ENCODE measurements at places on chromosomes 5 and 9.
A peak's percentile ranks its signal among the peaks of the same experiment; 100 is the strongest.

GRCh38 chr5:157187046-157187754 is 6.6 kb downstream of the ITK start:
- no peak for DNase-seq

- DNase-seq, result no peak
Observed at GRCh38 chr9:89013660-89014059, 22.4 kb downstream of the S1PR3 start.

GRCh38 chr5:34521628-34522290 is 134.4 kb upstream of the RAI14 start:
- DNase-seq, result no peak

GRCh38 chr5:1668141-1668721 is 131.4 kb downstream of the MRPL36 start:
- no peak for DNase-seq

GRCh38 chr9:126781186-126782052 is 23.4 kb upstream of the ZBTB43 start:
- peak; percentile 76 for DNase-seq

- no peak for DNase-seq
Observed at GRCh38 chr9:108634204-108634603, 221.6 kb downstream of the ACTL7B start.

GRCh38 chr5:137478043-137478442 is 21.1 kb downstream of the SPOCK1 start:
- no peak for DNase-seq

DNA sequence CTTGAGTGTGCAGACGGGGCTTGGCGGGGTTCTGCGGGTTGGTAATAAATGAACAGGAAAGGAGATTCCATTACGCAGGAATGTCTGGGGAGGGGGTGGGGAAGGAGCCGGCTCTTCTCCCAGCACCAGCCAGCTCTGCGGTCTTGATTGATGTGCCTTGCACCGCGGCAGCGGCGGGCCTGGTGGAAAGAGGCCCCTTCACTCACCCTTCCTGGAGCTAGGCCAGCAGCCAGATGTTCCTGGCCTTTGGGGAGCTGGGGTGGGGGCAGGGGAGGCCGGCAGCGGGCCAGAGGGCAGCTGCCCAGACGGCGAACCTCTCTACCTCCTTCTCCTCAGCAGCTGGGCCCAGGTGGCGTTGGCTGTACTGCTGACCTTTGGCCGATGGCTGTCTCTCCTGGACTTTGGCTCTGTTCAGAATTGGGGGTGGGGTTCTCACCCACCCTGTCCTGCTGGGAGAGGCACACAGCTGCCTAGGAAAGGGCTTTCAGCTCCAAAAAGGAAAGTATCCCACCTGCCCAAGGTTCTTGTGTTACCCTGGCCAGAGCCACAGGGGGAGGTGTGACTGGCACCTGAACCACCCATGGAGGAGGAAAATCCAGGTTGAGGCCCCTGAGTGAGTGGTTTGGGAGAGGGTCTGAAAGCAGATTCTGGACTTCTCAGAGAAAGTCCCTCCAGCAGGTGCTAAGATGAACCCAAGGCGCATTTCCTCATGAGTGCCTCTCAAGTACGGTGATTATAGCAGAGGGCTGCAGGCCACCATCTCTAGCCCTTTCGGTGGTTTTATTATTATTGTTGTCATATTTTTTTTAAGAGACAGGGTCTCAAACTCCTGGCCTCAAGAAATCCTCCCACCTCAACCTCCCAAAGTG is 58.0 kb upstream of the SYNPO start:
- no peak for DNase-seq

DNA sequence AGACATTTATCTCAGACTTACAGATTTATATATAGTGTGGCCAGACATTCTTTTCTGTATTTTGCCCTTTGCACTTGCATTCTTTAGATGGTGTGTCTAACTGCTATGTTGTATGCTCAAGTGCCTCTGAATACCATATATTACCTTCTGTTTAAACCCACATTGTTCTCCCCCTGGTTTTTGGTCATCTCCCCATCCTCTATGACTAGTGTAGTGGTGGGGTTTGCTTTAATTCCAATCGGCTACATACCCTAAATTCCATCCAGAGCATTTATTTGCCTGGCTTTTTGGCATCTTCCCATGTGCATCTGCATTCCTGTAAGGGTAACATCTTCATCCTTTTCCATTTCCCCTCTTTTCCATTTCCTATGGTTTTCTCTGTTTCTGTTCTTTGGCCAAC is 271.0 kb upstream of the SLC30A5 start:
- no peak for DNase-seq

- no peak for DNase-seq
Observed at GRCh38 chr5:33339413-33339812, 101.4 kb upstream of the TARS1 start.

DNA sequence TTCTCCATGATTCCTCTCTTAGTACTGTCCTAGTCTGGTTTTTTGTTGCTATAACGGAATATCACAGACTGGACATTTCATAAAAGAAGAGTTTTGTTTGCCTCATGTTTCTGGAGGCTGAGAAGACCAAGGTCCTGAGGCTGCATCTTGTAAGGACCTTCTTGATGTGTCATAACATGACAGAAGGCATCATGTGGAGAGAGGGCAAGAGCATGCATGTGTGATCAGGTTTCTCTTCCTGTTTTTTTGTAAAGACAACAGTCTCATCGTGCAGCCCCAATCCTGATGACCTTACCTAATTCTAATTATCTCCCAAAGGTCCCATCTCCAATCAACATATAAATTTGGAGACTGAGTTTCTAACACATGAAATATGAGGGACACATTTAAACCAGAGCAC is 108.4 kb downstream of the MSX2 start:
- DNase-seq, result no peak

DNA sequence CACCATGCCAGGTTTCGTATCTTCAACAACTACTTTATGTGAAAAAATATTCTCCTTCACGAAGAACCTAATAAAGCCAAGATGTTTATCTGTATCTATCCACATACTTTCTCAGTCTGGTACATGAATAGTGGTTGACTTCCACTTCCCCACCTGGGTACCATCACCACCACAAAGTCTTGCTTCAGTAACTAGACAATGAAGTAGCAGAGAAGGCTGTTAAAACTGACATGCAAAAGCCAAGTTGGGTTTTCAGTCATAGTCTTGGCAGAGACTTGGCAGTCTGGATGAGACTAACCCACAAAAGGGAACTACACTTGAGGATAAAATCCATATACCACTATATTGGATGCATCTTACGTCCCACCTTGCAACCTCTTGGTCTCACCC is 5.0 kb downstream of the P4HA2 start:
- no peak for DNase-seq

- DNase-seq, result no peak
Observed at GRCh38 chr5:173479711-173480110, 136.7 kb downstream of the BOD1 start.

- no peak for DNase-seq
Observed at GRCh38 chr9:134591082-134591571, 50.5 kb upstream of the COL5A1 start.

- DNase-seq, result no peak
Observed at GRCh38 chr5:179864686-179865085, 6.1 kb upstream of the MRNIP start.

- DNase-seq, result no peak
Observed at GRCh38 chr5:125152044-125152443, 405.6 kb upstream of the ZNF608 start.

DNA sequence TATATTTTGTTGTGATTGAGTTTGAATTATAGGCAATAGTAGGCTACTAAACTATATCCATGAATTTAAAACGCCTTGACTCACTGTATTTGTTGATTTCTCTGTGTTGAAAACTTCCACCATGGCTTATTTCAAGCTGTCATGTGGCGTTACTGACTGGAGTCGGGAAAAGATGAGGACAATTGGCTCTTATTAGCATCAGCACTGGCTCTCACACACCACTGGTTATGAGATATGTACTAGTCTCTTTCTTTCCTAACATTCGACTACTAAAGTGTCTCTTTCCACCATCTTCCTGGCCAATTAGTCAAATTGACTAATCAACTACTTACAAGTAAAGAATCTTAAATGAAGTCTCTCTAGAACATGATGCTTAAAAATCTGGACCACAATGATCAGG is 9.1 kb upstream of the DAB2 start:
- DNase-seq, result no peak

DNA sequence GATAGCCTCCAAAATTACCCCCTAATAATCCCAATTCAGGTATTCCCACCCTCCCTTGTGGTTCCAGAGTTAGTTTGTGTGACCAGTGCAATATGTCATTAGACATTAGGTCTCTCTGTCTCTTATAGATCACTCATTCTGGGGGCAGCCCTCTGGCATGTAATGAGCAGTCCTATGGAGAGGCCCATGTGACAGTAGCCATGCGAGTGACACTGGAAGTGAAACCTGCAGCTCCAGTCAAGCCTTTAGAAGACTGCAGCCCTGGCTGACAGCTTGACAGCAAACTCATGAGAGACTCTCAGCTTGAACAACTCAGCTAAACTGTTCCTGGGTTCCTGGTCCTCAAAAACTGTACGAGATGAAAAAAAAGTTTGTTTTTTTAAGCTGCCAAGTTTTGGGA is 54.0 kb upstream of the HSPB3 start:
- no peak for DNase-seq

GRCh38 chr5:143583409-143583808 is 179.9 kb upstream of the NR3C1 start:
- DNase-seq, result no peak

DNA sequence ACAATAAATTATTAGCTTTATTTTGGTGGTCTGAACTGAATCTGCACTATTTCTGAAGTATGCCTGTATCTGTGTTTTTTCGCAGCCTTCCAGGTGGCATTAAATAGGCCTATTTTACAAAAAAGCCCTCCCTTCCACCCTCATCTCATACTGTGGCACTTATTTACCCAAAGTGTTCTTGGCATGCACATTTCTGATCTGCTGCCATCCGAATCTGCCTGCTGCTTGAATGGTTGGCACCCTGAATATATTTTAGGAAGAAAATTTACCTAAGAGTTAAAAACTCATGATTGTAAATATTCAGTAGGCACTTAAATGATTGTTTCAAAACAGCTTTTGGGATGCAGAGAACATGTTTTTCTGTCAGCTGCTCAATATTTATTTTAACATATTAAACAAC is 150.1 kb downstream of the SLC28A3 start:
- DNase-seq, result no peak

- no peak for DNase-seq
Observed at GRCh38 chr5:64437496-64437895, 68.3 kb upstream of the RGS7BP start.

DNA sequence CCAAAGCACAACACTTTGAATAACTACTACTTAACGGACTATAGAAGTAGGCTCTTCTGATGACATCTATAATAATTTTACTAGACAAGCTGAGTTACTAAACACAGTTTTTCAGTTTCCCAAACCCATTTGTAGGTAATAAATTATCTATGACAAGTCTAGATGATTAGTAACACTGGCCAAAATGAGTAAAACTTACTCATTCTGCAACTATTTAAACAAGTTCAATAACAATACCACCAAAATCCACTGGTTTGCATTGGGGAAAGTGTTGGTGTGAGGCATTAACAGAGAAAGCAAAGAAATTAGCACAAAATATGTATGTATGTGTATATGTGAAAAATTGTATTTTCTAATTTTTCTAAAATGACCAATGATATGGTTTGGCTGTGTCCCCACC is 119.3 kb downstream of the NR2F1-AS1 start:
- DNase-seq, result no peak

GRCh38 chr5:55997742-55998351 is 3.1 kb upstream of the IL6ST start:
- DNase-seq, result no peak

- no peak for DNase-seq
Observed at GRCh38 chr9:126347911-126348760, 21.5 kb downstream of the MVB12B start.

- no peak for DNase-seq
Observed at GRCh38 chr9:108911820-108912219, 22.1 kb downstream of the ELP1 start.
